ENCODE measurements at places on chromosomes 6 and 20.
A peak's percentile ranks its signal among the peaks of the same experiment; 100 is the strongest.

- DNase-seq: no peak
Measured at GRCh38 chr6:91509711-91510110, 922.8 kb upstream of the MAP3K7 start.

DNA sequence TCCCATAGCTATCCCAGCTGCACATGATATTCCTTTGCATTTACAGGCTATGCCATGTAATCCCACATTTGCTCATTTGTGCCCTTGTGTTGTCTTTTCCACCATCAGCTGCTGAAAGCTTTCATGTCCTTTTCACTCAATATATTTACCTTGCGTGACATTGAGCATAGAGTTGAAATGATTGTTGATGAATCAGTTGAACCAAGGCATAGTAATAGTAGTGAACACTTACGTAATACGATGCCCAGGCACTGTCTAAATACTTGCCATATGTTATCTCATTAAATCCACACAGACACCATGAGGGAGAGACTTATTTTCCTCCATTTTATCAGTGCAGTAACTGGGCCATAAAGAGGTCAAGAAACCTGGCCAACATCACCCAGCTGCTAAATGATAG is 13.1 kb downstream of the RNF8 start:
- DNase-seq: no peak

GRCh38 chr20:2465100-2465499 is 5.5 kb downstream of the SNRPB start:
- no peak for DNase-seq

DNA sequence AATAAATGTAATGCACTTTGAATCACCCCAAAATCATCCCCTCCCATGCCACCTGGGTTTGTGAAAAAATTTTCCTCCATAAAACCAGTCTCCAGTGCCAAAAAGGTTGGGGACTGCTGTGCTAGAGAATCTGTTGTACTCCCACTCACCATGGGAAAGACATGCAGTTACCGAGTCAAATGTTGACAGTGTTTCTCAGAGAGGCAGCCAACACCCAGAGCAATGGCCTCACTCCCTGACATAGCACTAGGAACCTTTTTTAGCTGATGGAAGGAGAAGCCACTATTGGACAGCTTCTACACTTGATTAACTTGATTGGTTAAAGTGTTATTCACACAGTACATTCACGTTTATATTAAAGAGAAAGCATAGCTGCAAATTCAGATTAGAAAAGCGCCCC is 59.8 kb upstream of the MANEA start:
- DNase-seq: no peak

- no peak for DNase-seq
Measured at GRCh38 chr6:24440897-24441598, 38.3 kb downstream of the MRS2 start.

GRCh38 chr6:10412461-10413261 is 2.2 kb downstream of the TFAP2A start:
- DNase-seq: no peak

- peak; percentile 89 for DNase-seq
Measured at GRCh38 chr6:45586216-45587171, 208.8 kb upstream of the SUPT3H start.

DNA sequence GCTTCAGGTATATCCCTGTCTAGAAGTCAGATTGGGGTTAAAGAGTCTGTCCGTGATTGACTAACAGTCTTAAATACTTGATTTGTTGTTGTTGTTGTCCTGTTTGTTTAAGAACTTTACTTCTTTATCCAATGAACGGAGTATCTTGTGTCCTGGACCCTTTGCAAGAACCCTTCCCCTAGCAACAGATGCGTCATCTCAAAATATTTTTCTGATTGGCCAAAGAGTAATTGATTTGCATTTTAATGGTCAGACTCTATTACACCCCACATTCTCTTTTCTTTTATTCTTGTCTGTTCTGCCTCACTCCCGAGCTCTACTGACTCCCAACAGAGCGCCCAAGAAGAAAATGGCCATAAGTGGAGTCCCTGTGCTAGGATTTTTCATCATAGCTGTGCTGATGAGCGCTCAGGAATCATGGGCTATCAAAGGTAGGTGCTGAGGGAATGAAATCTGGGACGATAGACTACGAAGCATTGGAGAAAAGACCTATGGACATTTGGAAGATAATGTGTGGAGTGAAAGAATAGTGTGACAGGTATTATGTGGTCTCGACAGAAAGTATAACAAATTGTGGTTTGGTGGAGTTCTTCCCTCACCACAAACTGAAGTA is at the start of gene HLA-DRA:
Gene HLA-DRA, plus strand, starts transcription at position 286 of the 613 bp plus-strand sequence. Its CDS starts 64 bp downstream, at position 350.
- DNase-seq: peak; percentile 93

DNA sequence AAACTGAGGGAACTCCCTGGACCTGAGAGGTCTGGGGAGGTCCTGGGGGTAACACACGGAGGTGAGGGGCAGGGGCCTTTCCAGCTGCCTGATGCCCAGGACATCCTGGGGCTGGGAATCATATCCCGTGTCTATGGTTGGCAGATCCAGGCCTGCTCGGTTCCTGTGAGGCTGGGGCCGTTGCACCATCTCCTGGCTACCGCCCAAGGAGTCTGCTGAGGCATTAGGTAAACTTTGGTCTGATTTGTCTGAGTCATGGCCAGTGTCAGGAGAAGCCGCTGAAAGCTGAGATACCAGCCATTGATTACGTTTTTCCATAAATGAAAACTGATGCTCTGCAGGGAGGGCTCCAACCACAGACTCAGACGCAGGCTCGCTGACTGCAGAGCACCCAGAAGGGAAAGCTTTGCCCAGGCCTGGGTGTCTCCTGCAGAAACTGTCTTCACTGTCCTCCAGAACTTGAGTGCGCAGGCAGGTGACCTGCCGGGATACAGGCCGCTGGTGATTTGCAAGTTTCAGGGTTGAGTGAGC is 14.2 kb downstream of the TRAF3IP2 start:
- DNase-seq: no peak

- no peak for DNase-seq
Measured at GRCh38 chr6:39870950-39871349, 63.3 kb downstream of the MOCS1 start.

GRCh38 chr6:150098155-150098554 is 29.2 kb upstream of the ULBP3 start:
- no peak for DNase-seq

DNA sequence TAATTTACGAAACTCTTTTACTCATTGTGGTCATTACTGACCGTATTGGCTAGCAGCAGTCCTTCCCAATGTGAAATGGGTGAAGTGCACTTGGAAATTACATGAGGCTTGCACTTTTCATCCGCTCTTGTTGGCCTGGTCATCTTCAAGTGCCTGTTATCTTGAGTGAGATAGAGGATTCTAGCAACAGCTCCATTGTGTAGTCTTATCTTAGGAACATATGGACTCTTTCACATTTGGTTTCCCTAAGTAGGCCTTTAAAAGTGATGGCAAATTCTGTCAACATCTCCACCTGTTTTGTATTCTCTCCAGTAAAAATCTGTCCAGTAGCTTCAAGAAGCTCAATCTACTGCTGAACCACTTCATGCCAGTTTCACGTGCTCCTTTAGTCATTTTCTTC is 114.8 kb upstream of the MARCKS start:
- DNase-seq: no peak

GRCh38 chr6:150878347-150879213 is 13.1 kb downstream of the MTHFD1L start:
- no peak for DNase-seq

DNA sequence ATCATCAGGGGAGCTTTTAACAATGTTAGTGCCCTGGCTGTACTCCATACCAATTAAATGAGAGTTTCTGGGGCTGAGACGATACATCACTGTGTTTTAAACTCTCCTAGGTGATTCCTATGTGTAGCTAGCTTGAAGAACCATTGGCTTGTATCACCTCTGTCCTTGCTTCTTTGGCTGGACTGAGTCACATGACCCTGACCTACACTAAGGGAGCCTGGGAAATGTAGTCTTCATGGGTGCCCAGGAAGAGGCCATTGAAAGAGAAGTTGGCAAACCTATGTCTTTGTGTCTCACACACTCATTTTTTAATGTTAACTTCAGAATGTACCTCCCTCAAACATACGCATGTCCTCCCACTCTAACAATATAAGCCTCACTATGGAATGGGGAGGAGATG is 506.6 kb downstream of the DHX35 start:
- no peak for DNase-seq

DNA sequence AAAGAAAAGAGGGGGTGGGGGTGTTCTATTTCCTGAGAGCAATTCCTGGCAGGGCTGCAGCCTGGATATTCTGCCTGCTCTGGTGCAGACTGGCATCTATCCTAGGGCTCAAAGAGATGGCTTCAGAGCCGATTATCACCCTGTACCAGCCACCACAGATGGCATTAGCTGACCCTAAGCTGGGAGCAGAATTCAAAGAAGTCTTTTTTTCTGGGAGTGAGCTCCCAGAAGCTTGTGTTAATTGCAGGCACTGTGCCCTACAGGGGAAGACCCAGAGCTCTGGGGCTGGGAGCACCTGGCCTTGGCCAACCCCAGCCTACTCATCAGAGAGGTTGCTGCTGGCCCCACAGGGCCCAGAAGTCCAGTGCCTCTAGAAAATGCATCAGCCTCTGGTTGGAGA is 85.9 kb downstream of the PXDC1 start:
- no peak for DNase-seq

- DNase-seq: no peak
Measured at GRCh38 chr20:40787941-40788340, 98.9 kb upstream of the MAFB start.

DNA sequence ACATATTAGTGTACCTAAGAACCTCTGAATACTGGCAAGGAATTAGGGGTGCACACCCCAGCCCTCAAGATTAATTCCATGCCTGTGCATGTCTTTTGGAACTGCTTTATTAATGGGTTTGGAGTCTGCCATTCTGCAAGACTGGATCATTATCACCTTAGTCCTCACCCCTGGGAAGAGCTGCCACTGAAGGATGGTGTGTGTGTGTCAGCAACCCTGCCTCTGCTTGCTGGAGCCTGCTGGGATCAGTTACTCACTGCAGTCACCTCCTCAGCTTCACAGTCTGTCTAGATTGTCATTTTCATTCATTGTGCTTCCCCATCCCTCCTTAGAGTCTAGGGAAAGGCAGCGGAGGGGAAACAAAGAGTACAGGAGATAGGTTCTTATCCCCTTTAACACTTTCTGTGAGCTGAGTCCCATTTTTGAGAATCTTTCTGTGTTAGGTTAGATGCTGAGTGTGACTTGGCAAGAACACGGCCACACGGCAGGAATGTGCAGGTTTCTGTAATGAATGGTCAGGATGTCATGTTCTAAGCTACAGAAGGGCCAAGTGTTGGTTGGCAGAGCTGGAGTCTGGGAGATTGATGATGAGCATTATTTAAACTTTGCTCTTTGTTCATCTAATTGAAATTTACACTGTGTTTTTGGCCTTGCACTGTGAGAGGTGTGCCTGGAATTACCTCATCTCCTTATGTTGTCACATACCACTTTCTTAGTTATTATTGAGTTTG is 21.1 kb downstream of the GHRH start:
- no peak for DNase-seq

GRCh38 chr20:38809942-38810341 is 4.4 kb downstream of the PPP1R16B start:
- no peak for DNase-seq

GRCh38 chr6:162249907-162250642 is 477.5 kb downstream of the PRKN start:
- no peak for DNase-seq

DNA sequence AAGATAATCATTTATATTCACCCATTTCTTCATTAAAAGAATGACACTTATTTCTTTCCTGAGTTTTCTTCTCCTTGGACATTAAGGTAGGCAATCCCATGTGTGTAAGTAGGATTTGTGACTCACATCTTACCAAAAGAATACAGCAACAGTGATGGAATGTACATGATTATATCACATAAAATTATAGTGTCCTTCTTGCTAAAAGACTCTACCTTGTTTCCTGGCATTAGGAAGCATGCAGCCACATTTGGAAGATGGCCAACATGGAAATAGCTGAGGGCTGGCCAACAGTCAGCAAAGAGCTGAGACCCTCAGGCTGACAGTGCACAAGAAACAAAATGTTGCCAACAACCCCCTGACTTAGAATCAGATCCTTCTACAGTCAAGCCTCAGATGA is 327.9 kb upstream of the MARCKS start:
- DNase-seq: no peak

- DNase-seq: no peak
Measured at GRCh38 chr6:11108726-11109125, 2.8 kb downstream of the ERVFRD-1 start.

- peak; percentile 14 for DNase-seq
Measured at GRCh38 chr6:10951675-10952282, 64.9 kb downstream of the SYCP2L start.

- no peak for DNase-seq
Measured at GRCh38 chr6:136086686-136087085, 163.4 kb downstream of the MTFR2 start.

- DNase-seq: peak; percentile 37
Measured at GRCh38 chr6:17086469-17086868, 15.4 kb upstream of the STMND1 start.

DNA sequence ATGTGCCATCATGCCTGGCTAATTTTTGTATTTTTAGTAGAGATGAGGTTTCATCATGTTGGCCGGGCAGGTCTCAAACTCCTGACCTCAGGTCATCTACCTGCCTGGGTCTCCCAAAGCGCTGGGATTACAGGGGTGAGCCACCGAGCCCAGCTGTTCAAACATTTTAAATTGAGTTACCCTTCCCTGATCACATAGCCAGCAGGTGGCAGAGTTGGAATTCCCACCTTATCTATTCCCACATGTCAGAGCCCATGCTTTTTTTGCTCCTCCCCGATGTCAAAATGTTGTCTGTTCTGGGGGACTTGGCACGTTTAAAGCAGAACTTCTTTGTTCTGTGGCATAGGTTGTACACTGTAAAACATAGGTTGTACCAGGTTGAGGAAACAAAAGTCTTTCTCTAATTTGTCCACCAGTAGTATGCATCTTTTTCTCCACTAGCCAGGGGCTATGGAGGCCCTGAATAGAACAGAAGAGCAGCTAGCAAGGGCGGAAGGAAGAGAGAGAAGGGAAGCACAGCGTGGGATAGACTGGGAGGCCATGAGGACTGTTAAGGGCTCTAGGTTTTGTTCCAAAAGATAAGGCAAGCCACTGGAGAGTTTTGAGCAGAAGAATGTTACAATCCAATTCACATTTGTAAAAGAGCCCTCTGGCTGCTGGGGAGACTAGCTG is 7.3 kb upstream of the LBP start:
- no peak for DNase-seq

DNA sequence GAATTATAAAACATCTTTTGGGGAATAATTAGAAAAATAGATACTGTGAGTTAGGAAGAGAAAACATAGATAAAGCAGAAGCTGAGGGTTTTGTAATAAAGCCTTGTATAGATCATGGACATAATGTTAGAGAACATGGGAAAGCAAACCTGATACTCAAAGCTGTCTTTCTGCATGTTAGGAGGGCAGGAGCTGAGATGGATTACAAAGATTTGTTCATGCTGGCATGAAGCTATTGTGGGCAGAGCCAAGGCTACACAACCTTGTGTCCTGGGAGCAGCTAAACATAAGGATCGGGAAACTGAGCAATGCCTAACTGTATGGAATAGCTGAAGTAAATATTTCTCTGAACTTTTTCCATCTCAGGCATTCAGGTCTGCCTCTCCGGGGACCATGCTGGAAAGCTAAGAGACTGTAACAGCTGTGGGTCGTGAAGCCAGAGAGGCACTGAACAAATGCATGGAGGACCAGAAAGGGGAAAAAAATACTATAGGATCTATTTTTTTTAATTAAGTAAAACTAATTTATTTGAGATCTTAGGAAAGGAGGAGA is 28.2 kb upstream of the CNKSR3 start:
- DNase-seq: no peak

- no peak for DNase-seq
Measured at GRCh38 chr6:3306848-3307247, 48.1 kb downstream of the PSMG4 start.

GRCh38 chr6:130366107-130367005 is 539 bp downstream of the TMEM200A start:
- DNase-seq: peak; percentile 21

GRCh38 chr6:12293931-12294807 is 4.0 kb downstream of the EDN1 start:
- no peak for DNase-seq

Data from activated CD4-positive, alpha-beta T cell treated with anti-CD3 and anti-CD28 coated beads, Interleukin-10, Interleukin-2, amounts not matched to agents 100 ng/mL and 50 ng/mL, durations not matched to agents 16 hours and 8 hours (primary cell).